ENCODE measurements at places on chromosomes 6 and 20. TPM values are rescaled to one million over a fixed set of nuclear protein-coding genes. Genes with fewer than 3 reads are reported as not detected.

DNA sequence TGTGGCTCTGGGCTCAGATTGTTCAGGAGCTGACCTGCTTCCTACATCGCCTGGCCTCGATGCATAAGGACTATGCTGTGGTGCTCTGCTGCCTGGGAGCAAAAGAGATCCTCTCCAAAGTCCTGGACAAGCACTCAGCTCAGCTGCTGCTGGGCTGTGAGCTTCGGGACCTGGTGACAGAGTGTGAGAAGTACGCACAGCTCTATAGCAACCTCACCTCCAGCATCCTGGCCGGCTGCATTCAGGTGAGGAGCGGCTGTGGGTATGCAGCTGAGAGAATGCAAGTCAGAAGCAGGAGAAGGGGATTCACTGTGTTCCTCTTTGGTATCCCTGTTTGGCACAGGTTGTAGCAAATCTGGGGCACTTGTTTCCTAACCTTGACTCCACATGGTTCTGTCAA is 17.9 kb downstream of the CUL9 start:
- H3K27ac ChIP-seq: no peak overlapping the region
- H3K4me3 ChIP-seq: no peak overlapping the region
- H3K36me3 ChIP-seq: no peaks in the 10 kb centered on the region
- no peak for DNase-seq
- no peaks in the 10 kb centered on the region for H3K27me3 ChIP-seq
- no peaks in the 10 kb centered on the region for H3K4me1 ChIP-seq

The PRPH2 gene
- 3.0 TPM for total RNA-seq

The PPP1R14C gene
- total RNA-seq: 22.2 TPM

GRCh38 chr6:157211603-157212455 is 111.5 kb downstream of the TMEM242 start:
- H3K4me3 ChIP-seq: no peak overlapping the region
- no peaks in the 10 kb centered on the region for H3K36me3 ChIP-seq
- no peak for DNase-seq
- H3K27me3 ChIP-seq: no peaks in the 10 kb centered on the region

DNA sequence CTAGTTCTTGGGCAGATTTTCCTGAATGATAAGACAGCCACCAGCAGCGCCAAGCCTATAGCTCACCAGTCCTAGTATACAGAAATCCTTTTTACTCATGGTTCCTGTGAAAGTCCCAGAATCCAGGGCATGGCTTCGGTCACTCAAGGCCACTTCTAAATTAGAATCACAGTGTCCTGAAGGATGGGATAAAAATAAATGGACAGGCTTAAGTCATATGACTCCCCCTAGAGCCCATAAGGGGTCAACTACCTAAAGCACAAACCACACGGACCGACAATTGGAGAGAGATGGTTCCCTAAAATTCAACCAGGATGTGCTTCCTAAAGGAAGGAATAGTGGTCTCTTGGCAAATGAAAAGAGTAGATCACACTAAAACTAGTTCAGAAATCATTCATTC is 404.1 kb upstream of the PLCB4 start:
- H3K4me1 ChIP-seq: peaks cover 13% of the 10 kb centered on the region

The VSX1 gene
- total RNA-seq: 0.41 TPM

GRCh38 chr20:21323640-21324039 is 20.5 kb downstream of the XRN2 start:
- no peaks in the 10 kb centered on the region for H3K27me3 ChIP-seq
- no peak overlapping the region for H3K27ac ChIP-seq

- no peaks in the 10 kb centered on the region for H3K36me3 ChIP-seq
- no peak overlapping the region for H3K27ac ChIP-seq
- H3K4me1 ChIP-seq: no peaks in the 10 kb centered on the region
- no peak overlapping the region for H3K4me3 ChIP-seq
Measured at GRCh38 chr6:10451394-10451793, 36.5 kb upstream of the TFAP2A start.

- no peaks in the 10 kb centered on the region for H3K36me3 ChIP-seq
- H3K27ac ChIP-seq: no peak overlapping the region
- H3K4me1 ChIP-seq: no peaks in the 10 kb centered on the region
- H3K4me3 ChIP-seq: no peak overlapping the region
- H3K27me3 ChIP-seq: no peaks in the 10 kb centered on the region
Measured at GRCh38 chr6:155038104-155038503, 43.0 kb downstream of the TIAM2 start.

DNA sequence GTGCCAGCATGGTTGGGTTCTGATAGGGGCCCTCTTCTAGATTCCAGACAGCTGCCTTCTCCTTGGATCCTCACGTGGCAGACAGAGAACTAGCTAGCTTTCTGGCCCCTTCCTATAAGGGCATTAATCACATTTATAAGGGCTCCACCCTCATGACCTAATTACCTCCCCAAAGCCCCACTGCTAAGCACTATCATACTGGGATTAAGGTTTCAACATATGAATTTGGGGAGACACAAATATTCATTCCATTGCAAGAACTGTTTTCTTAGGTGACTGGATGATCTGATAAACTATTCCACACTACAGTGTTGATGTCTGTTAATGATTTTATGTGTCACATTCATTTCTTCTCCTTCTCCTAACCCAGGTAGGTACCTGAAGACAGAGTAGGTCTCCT is 135.8 kb upstream of the COL21A1 start:
- no peaks in the 10 kb centered on the region for H3K4me1 ChIP-seq
- H3K27ac ChIP-seq: no peak overlapping the region
- no peaks in the 10 kb centered on the region for H3K27me3 ChIP-seq

The TRIM31 gene
- not detected for total RNA-seq

DNA sequence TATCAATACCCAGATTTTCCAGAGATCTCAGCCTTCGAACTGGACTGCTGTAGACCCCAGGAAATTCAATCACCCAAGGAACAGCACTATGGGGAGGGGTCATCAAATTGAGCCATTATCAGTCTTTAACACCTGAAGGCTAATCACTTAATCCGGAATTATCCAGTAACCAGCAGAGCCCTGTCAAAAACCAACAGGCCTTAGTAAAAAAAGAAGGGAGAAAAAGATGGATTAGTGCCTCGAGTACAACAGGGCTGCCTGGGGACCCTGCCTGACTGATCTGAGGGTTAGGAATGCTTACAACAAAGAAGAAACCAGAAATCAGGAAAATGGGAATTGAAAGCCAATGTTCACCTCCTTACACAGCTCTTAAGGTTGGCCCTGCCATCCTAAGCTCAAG is 7.6 kb downstream of the RRAGD start:
- H3K36me3 ChIP-seq: no peaks in the 10 kb centered on the region
- DNase-seq: no peak
- peak overlapping the region; percentile 54 for H3K27ac ChIP-seq
- H3K4me1 ChIP-seq: peaks cover 53% of the 10 kb centered on the region

The BPI gene
- total RNA-seq: 0.41 TPM

DNA sequence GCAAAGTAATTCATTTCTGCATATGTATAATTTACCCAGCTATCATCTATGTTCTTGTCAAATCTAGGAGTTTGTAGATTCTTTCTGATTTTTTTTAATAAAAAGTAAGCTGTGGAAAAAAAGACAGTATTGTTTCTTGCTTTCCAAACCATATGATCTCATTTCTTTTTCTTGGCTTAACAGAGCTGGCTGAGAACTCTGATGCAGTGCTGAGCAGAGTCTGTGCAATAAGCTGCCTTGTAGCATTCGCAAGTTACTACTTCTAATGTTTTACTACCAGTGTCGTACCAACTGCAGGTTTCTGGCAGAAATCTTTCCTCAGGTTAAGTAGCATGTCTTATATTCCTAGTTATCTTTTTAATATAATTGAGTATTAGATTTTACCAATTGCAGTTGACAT is 15.6 kb downstream of the RRBP1 start:
- no peak for DNase-seq
- H3K4me3 ChIP-seq: no peak overlapping the region
- H3K4me1 ChIP-seq: peaks cover 6% of the 10 kb centered on the region

The SMIM26 gene
- 107 TPM for total RNA-seq

DNA sequence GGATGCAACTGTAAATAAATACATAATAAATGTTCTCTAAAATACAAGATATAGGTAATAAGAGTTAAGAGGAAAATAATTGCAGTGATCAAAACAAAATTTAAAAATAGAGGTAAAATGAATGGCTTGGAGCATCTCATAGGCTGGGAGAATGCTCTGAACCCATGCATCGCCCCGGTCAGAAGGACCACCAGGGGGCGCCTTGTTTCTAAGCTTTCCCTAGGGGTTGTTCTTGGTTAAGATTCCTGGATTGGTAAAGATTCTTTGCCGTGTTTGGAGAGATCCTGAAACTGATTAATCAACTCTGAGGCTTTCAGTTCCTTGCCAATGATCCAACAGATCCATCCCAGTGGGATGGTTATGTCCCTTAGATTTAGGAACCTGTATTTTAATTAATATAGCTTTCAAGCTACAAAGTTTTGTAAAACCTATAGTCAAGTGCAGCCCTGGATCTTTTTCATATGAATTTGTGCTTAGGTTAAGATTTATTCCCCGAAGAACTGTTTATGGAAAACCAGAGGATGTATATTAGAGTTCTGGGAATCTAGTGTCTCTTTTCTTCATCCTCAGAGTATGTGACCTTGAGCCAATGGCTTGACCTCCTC is 45.3 kb upstream of the PRELID3B start:
- DNase-seq: peak; percentile 81
- H3K4me1 ChIP-seq: no peaks in the 10 kb centered on the region
- no peaks in the 10 kb centered on the region for H3K36me3 ChIP-seq

The SYCP2L gene
- total RNA-seq: not detected

The TFAP2C gene
- total RNA-seq: not detected

DNA sequence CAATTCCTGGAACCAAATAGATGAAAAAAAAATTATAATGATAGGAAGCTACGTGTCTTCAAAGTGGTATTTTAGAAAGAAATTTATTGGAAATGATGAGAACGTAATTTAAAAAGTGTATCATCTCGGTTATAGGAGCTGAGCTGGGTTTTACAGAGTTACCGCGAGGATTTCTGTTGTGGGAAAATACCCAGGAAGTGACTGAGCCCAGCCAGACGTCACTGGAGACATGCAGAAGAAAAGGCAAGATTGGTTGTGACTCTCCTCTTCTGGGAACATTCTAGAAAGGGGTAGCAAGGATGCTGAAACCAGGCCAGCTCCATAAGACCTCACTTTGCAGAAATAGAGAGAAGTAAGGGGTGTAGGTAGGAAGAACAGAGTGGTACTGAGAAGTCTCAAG is 95.9 kb upstream of the ADGRF1 start:
- no peak overlapping the region for H3K4me3 ChIP-seq
- peaks cover 12% of the 10 kb centered on the region for H3K4me1 ChIP-seq
- no peaks in the 10 kb centered on the region for H3K27me3 ChIP-seq

- no peak overlapping the region for H3K27ac ChIP-seq
- peaks cover 3% of the 10 kb centered on the region for H3K27me3 ChIP-seq
- peaks cover 7% of the 10 kb centered on the region for H3K4me1 ChIP-seq
- no peak overlapping the region for H3K4me3 ChIP-seq
- DNase-seq: no peak
- H3K36me3 ChIP-seq: no peaks in the 10 kb centered on the region
Measured at GRCh38 chr6:90465686-90466085, 121.2 kb downstream of the MAP3K7 start.

- no peak for DNase-seq
- peaks cover 59% of the 10 kb centered on the region for H3K36me3 ChIP-seq
- H3K27ac ChIP-seq: peak overlapping the region; percentile 98
- H3K4me3 ChIP-seq: peak overlapping the region; percentile 85
- H3K4me1 ChIP-seq: peaks cover 56% of the 10 kb centered on the region
Measured at GRCh38 chr20:31718952-31719643, 3.6 kb downstream of the BCL2L1 start.

- peak overlapping the region; percentile 55 for H3K4me3 ChIP-seq
- H3K36me3 ChIP-seq: no peaks in the 10 kb centered on the region
- peak overlapping the region; percentile 68 for H3K27ac ChIP-seq
- peaks cover 33% of the 10 kb centered on the region for H3K4me1 ChIP-seq
Measured at GRCh38 chr6:111625461-111626391, 20.0 kb upstream of the TRAF3IP2 start.

- no peaks in the 10 kb centered on the region for H3K36me3 ChIP-seq
- DNase-seq: no peak
- H3K4me1 ChIP-seq: peaks cover 18% of the 10 kb centered on the region
- no peak overlapping the region for H3K4me3 ChIP-seq
- H3K27me3 ChIP-seq: no peaks in the 10 kb centered on the region
Measured at GRCh38 chr6:160429620-160429895, 81.4 kb downstream of the SLC22A3 start.

The LPA gene
- not detected for total RNA-seq

DNA sequence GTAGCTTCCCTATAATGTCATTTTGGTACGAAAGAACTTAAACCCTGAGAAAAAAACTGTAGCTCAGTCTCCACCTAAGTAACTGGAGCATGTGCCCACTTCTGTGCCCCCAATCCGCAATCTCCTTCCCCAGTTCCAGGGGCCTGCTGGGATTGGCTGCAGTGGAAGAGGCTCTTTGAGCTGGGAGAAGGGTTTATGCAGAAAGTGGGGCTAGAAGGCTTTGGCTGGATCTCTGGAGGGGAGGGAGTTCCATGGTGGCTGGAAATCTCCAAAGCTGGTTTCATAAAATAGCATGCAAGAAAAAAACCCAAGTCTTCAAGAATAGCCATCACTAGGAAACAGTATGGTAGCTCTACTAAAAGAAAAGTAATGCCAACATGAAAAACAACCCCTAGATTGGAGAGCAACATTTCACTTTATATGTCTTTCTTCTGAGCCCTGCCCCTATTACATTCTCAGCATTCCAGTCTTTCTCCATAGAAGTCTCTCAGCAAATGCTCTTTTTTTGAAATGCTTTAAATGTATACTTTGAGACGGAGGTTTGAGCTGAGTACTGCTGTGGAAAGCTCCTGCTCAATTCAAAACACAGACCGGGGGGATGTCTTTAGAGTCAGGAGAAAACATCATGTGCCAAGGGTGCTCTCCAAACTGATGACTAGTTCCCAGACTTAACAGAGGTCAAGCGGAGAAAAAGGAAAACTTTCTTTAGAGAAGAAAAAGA is 36.0 kb upstream of the FOXO3 start:
- no peak overlapping the region for H3K27ac ChIP-seq
- no peaks in the 10 kb centered on the region for H3K27me3 ChIP-seq
- no peak overlapping the region for H3K4me3 ChIP-seq
- no peaks in the 10 kb centered on the region for H3K4me1 ChIP-seq
- no peak for DNase-seq

The RNF144B gene
- 94.9 TPM for total RNA-seq

GRCh38 chr6:788058-788457 is 95.1 kb upstream of the EXOC2 start:
- H3K4me1 ChIP-seq: no peaks in the 10 kb centered on the region
- H3K27ac ChIP-seq: no peak overlapping the region
- no peaks in the 10 kb centered on the region for H3K36me3 ChIP-seq

- no peak for DNase-seq
- H3K4me1 ChIP-seq: no peaks in the 10 kb centered on the region
- no peak overlapping the region for H3K27ac ChIP-seq
- no peaks in the 10 kb centered on the region for H3K36me3 ChIP-seq
- H3K4me3 ChIP-seq: no peak overlapping the region
Measured at GRCh38 chr6:148599967-148600426, 146.8 kb upstream of the UST start.

- H3K4me1 ChIP-seq: no peaks in the 10 kb centered on the region
- H3K27ac ChIP-seq: no peak overlapping the region
- no peaks in the 10 kb centered on the region for H3K36me3 ChIP-seq
- H3K27me3 ChIP-seq: no peaks in the 10 kb centered on the region
Measured at GRCh38 chr20:10061641-10062040, 26.9 kb downstream of the ANKEF1 start.

- H3K4me1 ChIP-seq: peaks cover 5% of the 10 kb centered on the region
- DNase-seq: no peak
- no peaks in the 10 kb centered on the region for H3K27me3 ChIP-seq
- no peak overlapping the region for H3K27ac ChIP-seq
Measured at GRCh38 chr20:10447028-10447427, 11.9 kb downstream of the SLX4IP start.
